ENCODE measurements at places on chromosomes 7 and 10. TPM values are rescaled to one million over a fixed set of nuclear protein-coding genes. Genes with fewer than 3 reads are reported as not detected.

- peaks cover 9% of the 10 kb centered on the region for H3K4me1 ChIP-seq
- no peak for DNase-seq
- no peaks in the 10 kb centered on the region for H3K27me3 ChIP-seq
- H3K4me3 ChIP-seq = no peak overlapping the region
- no peaks in the 10 kb centered on the region for H3K36me3 ChIP-seq
Measured at GRCh38 chr10:122490786-122491680, 29.7 kb downstream of the HTRA1 start.

DNA sequence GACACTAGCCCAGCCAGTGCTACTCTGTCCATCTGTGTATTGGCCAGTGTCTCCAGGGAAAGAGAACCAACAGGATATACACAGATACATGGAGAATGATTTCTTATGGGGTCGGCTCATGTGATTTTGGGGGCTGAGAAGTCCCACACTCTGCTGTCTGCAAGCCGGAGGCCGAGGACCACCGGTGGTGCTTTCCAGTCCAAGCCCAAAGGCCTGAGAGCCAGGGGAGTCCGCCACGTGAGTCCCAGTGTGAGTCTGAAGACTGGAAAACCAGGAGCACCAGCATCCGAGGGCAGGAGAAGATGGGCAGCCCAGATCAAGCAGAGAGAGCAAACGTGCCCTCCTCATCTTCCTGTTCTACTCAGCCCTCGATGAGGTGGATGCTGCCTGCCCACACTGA is 71.5 kb downstream of the C10orf143 start:
- H3K4me3 ChIP-seq = no peak overlapping the region
- H3K36me3 ChIP-seq = no peaks in the 10 kb centered on the region
- no peaks in the 10 kb centered on the region for H3K4me1 ChIP-seq

- peaks cover 11% of the 10 kb centered on the region for H3K4me1 ChIP-seq
- no peaks in the 10 kb centered on the region for H3K36me3 ChIP-seq
Measured at GRCh38 chr10:96401036-96401435, 42.2 kb upstream of the OPALIN start.

DNA sequence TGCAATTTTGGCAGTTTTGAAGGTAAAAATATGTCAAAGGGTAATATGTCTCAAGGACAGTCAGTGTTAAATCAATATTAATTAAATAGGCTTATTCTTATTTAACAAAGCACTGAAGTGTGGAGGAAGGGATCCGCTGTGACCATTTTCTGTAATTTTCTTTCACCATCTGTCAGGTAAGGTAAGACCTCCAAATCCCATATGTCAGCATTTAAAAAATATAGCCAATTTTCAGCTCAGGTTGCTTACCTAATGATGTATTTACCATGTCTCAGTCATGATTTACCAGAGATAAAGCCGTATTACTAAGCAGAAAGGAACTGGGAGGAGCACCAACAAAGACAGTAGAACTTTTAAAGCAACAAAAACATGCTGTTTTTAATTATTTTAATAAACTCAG is 683.9 kb downstream of the CCSER2 start:
- H3K27ac ChIP-seq = no peak overlapping the region
- H3K4me1 ChIP-seq = no peaks in the 10 kb centered on the region
- DNase-seq = no peak

DNA sequence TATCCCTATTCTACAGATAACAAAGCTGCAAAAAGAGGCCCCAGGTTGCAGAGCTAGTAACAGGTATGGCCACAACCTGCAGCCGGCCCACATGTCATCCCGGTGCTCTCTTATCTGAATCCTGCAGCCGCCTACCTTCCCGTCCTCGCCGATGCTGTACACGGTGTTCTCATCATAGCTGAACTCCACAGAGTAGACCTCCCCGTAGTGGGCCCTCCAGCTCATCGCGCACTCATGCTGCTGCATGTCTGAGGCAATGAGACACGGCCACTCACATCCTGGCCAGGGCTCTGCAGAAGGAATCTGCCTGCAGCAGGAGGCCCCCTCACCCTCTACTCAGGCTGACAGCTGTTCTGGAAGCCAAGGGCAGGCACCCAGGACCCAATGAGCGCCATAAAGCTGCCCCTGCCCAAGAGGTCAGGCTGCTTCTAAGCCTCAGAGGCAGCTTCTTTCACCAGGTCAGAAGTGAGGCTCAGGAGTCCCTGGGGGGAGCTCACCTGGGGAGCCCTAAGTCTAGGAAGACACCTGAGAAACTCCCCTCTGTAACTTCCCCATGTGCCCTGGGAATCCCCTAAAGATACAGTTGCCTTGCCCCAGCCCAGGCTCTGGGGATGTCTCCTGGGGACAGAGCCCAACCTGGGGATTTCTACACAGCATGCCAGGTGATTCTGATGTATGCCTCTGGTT is 17.9 kb upstream of the CYREN start:
- H3K27ac ChIP-seq = no peak overlapping the region
- no peaks in the 10 kb centered on the region for H3K4me1 ChIP-seq
- no peak overlapping the region for H3K4me3 ChIP-seq
- H3K36me3 ChIP-seq = peaks cover 58% of the 10 kb centered on the region
- no peaks in the 10 kb centered on the region for H3K27me3 ChIP-seq

DNA sequence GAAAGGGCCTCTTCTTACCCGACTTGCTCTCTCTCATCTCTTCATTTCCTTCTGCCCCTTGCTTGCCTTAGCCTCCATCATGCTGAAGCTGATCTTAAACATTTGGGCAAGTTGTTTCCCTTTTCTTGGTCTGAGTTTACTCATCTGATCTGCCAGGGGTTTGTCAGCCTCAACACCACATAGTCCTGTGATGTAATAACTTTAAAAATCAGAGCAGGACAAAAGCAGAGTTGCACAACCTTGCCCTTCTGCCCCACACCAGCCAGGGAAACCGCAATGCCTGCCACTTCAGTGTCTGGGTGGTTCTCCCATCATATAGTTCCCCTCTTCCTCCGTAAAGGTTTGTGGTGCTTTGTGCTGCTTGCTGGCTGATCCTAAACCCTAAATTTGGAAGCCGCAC is 9.9 kb upstream of the LIPM start:
- no peak for DNase-seq
- no peak overlapping the region for H3K27ac ChIP-seq
- peaks cover 14% of the 10 kb centered on the region for H3K4me1 ChIP-seq
- no peak overlapping the region for H3K4me3 ChIP-seq

DNA sequence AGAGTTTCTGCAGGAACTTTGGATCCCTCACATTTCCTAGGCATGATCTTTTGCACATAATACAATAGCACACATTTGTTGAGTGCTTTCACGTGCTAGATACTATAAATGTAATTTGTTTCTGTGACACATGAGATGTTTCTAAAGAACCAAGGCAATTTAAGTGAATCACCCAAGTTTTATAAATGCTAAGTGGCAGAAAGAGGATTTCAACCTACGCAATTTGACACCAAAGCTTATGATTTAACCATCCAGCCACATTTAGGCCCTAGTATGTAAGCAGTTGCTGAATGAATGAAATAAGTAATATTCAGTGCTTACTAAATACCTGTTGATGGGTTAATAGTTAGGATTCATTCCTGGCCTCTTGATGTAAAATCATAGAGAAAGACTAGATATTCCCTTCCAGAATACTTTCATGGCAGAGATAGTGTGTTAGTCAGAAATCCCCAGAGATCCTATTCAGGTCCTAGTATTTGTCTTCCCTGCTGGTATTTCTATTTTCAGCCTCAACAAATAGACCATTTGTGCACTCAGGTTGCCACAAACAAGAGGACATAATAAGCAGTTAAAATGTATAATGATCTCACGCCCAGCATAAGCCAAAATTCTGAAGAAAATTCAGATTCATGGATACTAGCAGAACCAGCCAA is 572.6 kb downstream of the IPMK start:
- no peaks in the 10 kb centered on the region for H3K4me1 ChIP-seq
- no peaks in the 10 kb centered on the region for H3K27me3 ChIP-seq
- DNase-seq = no peak
- H3K36me3 ChIP-seq = no peaks in the 10 kb centered on the region
- no peak overlapping the region for H3K27ac ChIP-seq

DNA sequence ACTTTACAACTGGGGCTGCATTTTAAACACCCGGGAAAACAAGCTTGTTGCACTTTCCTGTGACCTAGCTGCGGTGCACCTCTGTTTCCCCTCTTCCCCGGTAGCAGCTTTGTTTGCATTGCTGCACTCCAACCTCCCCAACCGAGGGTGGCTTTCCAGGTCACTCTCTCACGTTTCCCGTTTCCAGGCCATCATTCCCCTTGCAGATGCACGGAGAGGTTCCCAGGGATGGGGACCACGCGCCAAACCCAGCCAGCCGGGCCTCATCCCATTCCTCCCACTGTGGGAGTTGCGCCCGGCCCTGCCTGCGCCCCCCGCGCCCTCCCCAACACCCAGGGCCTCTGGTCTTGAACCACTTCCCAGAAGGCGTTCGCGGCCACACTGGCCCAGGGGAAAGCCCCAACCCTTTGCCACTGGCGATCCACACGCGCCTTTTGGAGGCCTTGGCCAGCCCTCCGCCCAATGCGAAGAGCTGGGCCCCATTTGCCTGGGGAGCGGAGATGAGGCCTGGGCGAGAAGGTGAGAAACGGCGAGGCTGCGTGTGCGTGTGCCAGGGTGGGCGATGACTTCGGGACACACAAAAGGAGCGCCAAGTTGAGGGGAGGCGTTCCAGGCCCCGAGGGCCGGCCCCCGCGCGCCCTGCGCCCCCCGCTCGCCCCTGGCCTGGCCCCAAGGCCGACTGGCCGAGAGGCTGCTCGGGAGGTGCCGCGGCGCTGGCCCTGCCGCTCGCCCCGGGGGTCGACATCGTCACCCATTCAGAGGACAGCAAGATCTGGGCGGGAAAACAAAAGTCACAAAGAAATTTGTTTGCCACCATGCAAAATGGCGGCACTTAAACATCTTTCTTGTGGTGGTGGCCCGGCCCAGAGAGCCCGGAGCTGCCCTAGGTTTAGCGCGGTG is 15.9 kb downstream of the SKIDA1 start:
- H3K4me1 ChIP-seq = peaks cover 4% of the 10 kb centered on the region
- DNase-seq = no peak
- H3K27me3 ChIP-seq = peaks cover 34% of the 10 kb centered on the region
- H3K4me3 ChIP-seq = no peak overlapping the region
- no peaks in the 10 kb centered on the region for H3K36me3 ChIP-seq
- no peak overlapping the region for H3K27ac ChIP-seq

DNA sequence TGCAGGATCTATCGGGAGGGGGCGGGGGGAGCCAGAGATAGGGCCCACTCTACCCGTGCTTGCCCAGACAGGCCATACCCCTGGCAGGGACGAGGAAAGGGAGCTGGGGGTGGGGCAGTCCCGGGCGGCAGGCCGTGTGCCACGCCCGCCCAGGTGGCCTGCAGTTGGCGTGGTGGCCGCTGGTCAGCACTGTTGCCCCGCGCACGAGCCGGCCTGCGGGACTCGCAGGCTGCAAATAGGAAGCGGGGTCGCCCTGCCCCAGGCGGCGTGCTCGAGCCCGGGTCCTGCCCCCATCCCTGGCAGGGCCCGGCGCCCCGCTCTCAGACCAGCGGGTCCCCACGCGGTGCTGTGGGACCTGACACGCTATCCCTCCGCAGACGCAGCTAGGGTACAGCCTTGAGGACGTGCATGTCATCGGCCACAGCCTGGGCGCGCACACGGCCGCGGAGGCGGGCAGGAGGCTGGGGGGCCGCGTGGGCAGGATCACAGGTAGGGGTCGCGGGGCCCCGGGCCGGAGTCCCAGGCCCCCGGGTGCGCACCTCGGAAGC is 6.7 kb downstream of the PNLIPRP2 start:
- no peaks in the 10 kb centered on the region for H3K4me1 ChIP-seq
- H3K27ac ChIP-seq = no peak overlapping the region
- no peaks in the 10 kb centered on the region for H3K36me3 ChIP-seq
- H3K4me3 ChIP-seq = no peak overlapping the region

GRCh38 chr10:95697429-95697828 is 3.7 kb upstream of the TCTN3 start:
- no peak overlapping the region for H3K4me3 ChIP-seq
- H3K27me3 ChIP-seq = no peaks in the 10 kb centered on the region
- no peak for DNase-seq
- H3K4me1 ChIP-seq = peaks cover 15% of the 10 kb centered on the region

GRCh38 chr10:108249940-108250339 is 1085.4 kb upstream of the SORCS1 start:
- H3K4me3 ChIP-seq = no peak overlapping the region
- no peak for DNase-seq
- H3K27me3 ChIP-seq = no peaks in the 10 kb centered on the region
- H3K4me1 ChIP-seq = no peaks in the 10 kb centered on the region

GRCh38 chr7:40580776-40581175 is 446.0 kb downstream of the SUGCT start:
- no peak overlapping the region for H3K27ac ChIP-seq
- H3K4me3 ChIP-seq = no peak overlapping the region
- no peaks in the 10 kb centered on the region for H3K27me3 ChIP-seq
- no peaks in the 10 kb centered on the region for H3K4me1 ChIP-seq

DNA sequence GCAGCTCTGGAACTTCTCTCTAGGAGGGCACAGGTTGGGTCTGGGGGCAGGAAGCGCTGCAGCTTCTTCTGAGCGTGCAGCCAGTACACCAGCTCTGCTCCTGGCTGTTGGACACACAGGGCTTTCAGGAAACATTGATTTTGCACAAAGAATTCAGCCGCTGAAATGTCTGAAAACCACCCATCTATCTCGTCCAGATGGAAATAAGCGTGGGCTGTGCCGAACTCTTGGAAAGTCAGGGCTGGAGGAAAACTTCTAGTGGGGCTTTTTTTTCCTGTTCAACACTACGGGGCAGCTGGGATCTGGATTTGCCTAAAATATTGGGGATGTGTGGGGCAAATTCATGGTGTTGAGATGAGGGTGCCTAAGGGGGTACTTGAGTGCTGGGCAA is 31.2 kb downstream of the PALD1 start:
- H3K4me1 ChIP-seq = peaks cover 15% of the 10 kb centered on the region
- no peak overlapping the region for H3K4me3 ChIP-seq
- H3K36me3 ChIP-seq = no peaks in the 10 kb centered on the region
- H3K27me3 ChIP-seq = no peaks in the 10 kb centered on the region
- H3K27ac ChIP-seq = no peak overlapping the region

GRCh38 chr7:155578016-155578415 is 31.7 kb upstream of the CNPY1 start:
- no peak overlapping the region for H3K4me3 ChIP-seq
- no peaks in the 10 kb centered on the region for H3K4me1 ChIP-seq
- H3K36me3 ChIP-seq = no peaks in the 10 kb centered on the region
- H3K27me3 ChIP-seq = no peaks in the 10 kb centered on the region
- H3K27ac ChIP-seq = no peak overlapping the region

DNA sequence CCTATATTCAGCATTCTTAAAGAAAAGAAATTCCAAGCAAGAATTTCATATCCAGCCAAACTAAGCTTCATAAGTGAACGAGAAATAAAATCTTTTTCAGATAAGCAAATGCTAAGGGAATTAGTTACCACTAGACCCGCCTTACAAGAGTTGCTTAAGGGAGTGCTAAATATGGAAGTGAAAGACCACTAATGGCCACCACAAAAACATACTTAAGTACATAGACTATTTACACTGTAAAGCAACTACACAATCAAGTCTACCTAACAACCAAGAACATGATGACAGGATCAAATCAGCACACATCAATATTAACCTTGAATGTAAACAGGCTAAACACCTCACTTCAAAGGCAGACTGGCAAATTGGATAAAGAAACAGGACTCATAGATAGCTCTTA is 42.2 kb upstream of the NME8 start:
- H3K36me3 ChIP-seq = peaks cover 10% of the 10 kb centered on the region
- DNase-seq = no peak
- H3K4me1 ChIP-seq = no peaks in the 10 kb centered on the region
- H3K4me3 ChIP-seq = no peak overlapping the region

GDF10 gene
- not detected for total RNA-seq

BAIAP2L1 gene
- total RNA-seq = not detected

LMOD2 gene
- total RNA-seq = not detected

NME8 gene
- 23.5 TPM for total RNA-seq

C10orf67 gene
- total RNA-seq = not detected

POMZP3 gene
- 17.1 TPM for total RNA-seq

CALCR gene
- not detected for total RNA-seq

CFAP58 gene
- 0.07 TPM for total RNA-seq

XRCC2 gene
- 1.2 TPM for total RNA-seq

MLXIPL gene
- total RNA-seq = not detected

AGAP9 gene
- total RNA-seq = 8.7 TPM

SPDYE9 gene
- total RNA-seq = not detected

Measured in natural killer cell (primary cell).